Posterior cingulate gyrus (tissue), 11 donors: ENCODE measurements at places on chromosomes 1 and 21.
A peak's percentile ranks its signal among the peaks of the same experiment; 100 is the strongest.

GRCh38 chr1:205585835-205586785, 45.7 kb downstream of the ELK4 start:
- peak; percentile 35 for DNase-seq

- no peak for DNase-seq
These were observed 15.9 kb upstream of the PLCH2 start for GRCh38 chr1:2460203-2460602.

DNA sequence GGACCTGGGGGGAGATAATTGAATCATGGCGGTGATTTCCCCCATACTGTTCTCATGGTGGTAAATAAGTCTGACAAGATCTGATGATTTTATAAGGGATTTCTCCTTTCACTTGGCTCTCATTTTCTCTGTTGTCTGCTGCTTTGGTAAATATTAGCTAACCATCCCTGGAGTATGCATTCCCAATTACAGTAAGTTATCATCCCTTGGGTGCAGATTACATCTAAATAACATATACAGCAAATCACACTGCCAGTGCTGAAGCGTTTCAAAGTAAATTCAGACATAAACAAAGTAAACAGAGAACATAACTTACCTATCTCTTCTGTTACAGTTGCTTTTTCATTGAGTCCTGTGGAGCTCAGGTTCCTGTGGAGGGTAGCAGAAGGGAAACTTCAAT, 38.6 kb upstream of the IGSF3 start:
- no peak for DNase-seq

DNA sequence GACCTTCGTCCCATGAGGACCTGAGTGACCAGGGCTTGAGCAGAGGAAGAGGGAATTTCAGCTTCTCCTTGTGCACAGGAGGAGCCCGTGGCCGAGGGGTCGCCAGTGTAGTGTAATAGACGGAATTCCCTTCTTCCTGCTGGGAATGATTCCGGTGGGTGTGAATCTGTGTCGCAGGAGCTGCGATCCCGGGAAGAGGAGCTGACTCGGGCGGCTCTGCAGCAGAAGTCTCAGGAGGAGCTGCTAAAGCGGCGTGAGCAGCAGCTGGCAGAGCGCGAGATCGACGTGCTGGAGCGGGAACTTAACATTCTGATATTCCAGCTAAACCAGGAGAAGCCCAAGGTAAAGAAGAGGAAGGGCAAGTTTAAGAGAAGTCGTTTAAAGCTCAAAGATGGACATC, 34.4 kb downstream of the MAP3K21 start:
- DNase-seq, result no peak
